ENCODE measurements at places on chromosomes 7 and 10.

GRCh38 chr7:95213809-95214492, 110.4 kb downstream of the PON1 start:
- no peak for DNase-seq

DNA sequence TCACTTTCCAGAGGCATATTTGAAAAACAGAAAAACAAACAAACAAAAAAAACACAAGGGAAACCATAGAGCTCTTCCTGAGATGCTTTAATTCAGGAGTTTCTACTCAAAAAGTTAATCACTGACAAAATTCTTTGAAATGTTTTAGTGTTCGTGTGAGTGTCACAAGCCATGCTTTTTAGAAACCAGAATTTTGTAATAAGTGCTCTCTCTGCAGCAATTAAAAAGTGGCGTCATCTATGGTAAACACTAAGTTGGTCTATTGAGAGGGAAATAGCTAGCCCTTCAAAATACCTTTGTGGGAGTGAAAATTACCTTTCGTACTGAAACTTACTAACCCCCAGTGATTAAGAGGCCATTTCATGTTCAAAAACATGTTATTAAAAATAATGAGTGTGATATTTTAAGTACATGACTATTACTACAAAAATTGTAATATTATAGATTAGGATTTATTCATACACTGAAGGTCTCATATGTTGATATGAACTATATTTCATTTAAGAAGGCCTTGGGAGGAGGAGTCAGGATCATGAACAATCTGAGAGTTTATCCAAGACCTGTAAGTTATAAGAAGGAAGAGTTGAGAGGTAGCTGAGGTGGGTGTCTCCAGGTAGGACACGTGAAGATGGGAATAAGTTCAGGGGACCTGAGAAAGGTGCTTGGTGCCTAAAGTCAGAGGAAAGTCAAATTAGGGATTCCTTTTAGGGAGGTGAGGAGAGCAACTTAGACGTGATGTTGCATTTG, 94.6 kb downstream of the PPP1R9A start:
- DNase-seq: no peak

DNA sequence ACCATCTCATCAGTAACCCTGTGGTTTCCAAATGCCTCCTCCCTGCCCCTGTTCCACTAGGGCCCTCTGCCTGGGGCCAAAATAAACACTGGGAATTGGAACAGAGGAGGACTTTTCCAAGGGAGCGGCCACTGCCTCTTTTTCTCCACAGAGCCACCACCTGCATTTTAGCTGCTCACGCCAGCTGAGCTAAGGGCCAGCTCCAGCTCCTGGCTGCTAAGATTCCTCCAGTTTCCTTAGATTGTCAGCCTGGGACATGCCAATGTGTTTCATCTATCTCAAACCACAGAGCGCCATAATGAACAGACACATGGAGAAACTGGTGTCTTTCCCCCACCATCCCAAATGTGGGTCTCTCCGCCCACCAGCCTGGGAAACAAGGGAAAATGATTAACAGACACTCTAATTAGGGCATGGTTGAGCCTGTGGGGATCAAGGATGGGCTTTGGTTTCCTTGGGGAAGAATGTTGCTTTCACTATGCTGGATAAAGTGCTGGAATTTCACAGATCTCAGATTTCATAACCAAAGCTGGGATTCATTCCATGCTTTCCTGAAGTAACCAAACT, 52.2 kb downstream of the ASB13 start:
- no peak for DNase-seq

DNA sequence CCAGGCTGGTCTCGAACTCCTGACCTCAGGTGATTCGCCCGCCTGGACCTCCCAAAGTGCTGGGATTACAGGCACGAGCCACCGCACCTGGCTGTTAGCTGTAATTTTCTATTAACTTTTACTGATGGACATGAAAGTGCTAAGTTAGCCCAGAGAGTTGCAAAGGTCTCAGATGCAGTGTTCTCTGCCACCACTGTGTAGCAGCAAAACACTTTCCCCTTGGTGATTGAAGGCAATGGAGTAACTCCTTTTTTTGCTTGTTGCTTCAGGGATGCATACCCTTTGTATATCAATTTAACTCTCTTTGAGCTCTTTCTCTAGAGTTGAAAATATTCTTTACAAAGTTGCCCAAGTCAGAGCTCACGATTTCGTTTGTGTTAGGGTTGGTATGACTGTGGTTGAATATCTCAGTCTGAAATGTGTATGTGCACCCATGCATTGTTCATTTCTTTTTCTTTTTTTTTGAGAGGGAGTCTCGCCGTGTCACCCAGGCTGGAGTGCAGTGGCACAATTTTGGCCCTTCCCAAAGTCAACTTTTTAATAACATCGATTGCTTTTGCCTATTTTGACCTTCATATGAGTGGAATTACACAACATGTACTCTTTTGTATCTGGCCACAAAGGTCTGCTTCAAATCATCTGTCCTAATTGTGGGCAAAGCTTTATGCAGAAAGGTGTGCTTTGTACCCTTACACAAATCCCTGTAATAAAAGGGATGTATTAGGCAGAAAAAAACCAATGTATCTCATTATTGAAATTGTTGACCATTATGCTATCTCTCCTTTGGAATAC, 52.6 kb downstream of the GTF2I start:
- DNase-seq: no peak

DNA sequence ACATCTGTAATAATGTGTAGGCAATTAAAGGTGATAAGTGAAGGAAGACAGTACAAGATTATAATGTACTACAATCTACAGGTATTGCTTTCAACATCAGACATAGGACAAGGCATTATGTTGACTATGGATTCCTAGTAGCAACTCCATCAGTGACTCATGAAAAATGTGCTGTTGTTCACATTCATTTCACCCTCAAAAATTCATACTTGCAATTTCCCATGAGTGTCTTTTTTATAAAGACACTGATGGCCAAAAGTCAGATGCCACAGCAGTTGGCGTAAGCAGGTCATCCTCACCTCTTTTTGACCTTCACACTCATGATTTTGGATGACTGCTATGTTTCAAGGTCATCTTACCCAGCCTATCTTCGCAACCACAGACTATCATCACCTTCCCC, 100.0 kb upstream of the AMPH start:
- DNase-seq: no peak

GRCh38 chr10:78770167-78771090, 298.3 kb upstream of the ZMIZ1 start:
- DNase-seq: no peak

DNA sequence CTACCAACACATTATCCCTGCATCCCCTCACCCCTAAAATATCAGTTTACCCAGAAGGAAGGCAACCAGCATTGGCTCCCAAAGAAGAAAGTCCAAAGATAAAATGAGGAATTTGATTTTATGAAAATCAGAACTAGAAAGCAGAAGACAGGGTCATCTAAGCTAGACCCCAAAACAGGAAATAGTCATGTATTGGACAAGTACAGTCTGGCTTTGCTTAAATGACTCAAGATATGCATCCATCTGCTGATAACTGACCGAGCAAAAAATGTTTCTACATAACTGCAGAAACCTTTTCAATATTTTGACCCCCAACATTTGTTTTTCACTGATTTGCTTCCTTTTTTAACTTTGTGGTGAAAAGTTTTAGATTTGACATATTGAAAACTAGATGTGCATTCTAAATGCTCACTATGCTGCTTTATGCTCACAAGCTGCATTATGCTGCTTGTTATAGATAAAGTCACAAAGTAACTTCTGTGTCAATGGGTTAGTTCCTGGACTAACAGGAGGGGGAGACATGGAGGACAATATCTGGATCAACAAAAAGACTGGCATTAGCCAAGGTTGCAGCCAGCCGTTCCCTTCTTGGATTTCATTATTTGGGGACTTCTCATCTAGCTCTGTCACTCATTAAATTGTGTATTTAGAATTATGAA, 227.0 kb downstream of the INHBA start:
- DNase-seq: no peak

DNA sequence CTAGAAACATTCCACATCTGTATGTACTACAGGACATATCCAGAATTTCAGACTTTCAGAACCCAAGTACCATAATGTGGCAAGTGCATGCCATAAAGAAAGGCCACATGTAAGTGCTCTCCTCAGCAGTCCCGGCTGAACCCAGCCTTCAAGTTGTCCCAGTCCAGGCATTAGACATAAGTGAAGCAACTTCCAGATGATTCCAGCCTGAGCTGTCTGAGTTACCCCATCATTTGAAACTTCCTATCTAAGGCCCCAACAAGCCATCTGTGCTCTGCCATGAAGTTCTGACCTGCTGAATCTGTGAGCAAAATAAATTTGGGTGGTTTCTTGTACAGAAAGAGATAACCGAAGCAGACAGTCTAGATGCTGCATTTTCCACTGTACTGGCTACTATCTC, 218.8 kb downstream of the IPMK start:
- DNase-seq: no peak

DNA sequence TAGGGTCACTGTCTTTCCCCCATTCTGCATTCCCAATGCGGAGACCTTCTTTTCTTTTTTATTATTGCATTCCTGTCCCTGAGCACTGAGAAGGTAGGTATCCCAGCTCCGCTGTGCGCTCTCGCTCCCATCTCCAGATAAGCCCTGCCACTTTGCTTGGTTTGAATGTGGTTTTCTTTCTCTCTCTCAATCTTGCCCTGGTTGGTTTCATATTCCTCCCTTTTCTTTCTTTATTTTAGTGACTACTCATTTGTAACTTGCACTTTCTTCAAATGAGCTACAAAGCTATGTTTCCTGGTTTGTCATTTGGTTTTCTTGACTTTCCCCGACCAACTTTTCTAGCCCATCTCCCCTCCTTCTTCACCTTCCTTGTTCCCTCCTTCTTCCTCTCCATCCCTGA, 29.0 kb upstream of the HSPB1 start:
- no peak for DNase-seq

GRCh38 chr10:96960872-96961271, 128.8 kb downstream of the LCOR start:
- DNase-seq: no peak

- DNase-seq: no peak
Measured at GRCh38 chr7:114688443-114689055, 233.3 kb upstream of the MDFIC start.

GRCh38 chr10:53076948-53077347, 304.4 kb upstream of the MBL2 start:
- no peak for DNase-seq

DNA sequence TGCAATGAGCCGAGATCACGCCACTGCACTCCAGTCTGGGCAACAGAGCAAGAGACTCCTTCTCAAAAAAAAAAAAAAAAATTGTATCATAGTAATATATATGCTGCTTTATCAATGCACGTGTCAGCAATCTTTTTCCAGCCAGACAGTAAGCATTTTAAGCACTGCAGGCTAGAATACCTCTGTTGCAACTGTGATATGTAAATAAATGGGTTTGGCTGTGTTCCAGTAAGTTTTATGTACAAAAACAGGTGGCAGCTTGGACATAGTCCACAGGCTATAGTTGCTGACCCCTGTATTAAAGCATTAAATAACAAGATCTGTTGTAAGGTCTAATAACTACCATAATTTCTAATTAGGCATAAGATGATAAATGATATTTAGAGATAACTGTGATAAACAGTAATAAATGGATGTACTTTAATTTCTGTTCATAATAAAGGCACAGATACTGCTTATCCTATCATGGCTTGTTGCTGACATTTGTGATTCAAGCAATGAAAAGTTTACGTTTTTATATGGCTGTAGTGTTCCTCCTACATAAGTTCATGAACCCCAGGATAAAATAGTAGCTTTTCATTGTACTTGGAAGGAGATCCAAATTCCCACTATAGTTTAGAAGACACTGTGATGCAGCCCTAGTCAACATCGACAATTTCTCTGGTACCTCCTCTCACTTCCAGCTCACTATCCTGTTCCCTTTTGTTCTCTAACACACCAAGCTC, 161.4 kb downstream of the ELMO1 start:
- DNase-seq: no peak

GRCh38 chr7:132336797-132337196, 239.5 kb downstream of the PLXNA4 start:
- no peak for DNase-seq

- DNase-seq: no peak
Measured at GRCh38 chr10:11341283-11341960, 270.0 kb downstream of the USP6NL start.

DNA sequence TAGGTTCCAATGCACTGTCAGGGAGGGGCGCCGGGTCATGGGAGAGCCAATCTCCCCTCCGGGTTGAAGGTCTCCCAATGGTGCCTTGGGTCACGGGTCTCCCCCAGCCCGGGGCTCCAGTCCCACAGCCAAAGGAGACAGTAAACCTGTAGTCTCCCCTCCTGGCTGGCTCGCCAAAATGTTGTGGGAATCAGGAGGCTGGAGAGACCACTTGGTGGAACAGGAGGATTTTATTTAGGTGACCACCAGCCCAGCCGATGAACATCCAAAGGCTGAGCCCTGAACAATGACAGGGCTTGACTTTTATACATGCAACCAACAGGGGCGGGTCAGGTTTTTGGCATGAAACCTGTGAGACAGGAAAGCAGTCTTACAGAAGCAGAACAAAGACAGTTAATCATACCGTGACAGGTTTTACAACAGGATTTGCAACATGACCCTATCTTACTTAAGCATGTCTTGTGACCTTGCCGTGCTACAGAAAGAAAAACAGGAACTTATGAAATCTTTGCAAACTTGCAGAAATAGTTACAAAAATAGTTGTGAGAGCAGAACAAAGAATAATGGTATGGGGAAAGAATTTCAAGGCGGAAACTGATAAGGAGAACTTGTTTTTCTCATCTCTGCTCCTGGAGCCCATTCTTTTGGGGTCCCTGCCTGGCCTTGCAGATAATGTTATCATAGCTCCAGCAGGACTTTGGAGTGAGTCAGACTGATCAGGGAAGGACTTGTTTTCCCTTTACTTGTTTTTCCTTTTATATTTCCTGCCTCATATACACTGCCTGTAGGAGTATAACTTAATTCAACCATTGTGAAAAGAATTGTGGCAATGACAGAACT, 7.1 kb downstream of the ERV3-1 start:
- DNase-seq: no peak

- DNase-seq: no peak
Measured at GRCh38 chr10:80542652-80543318, 5.1 kb downstream of the SH2D4B start.

DNA sequence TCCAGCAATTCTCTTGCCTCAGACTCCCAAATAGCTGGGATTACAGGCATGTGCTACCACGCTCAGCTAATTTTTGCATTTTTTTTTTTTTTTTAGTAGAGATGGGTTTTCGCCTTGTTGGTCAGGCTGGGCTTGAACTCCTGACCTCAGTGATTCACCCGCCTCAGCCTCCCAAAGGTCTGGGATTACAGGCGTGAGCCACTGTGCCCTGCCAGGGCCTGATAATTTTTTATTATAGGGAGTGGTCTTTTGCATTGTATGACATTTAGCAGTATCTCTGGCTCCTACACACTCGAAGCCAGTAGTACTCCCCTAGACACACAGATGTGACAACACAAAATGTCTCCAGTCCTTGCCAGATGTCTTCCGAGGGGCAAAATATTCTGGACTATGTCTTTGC, 124.0 kb downstream of the DKK1 start:
- no peak for DNase-seq

GRCh38 chr10:130363051-130363450, 226.9 kb downstream of the GLRX3 start:
- no peak for DNase-seq

- DNase-seq: no peak
Measured at GRCh38 chr7:68958571-68958970, 639.7 kb upstream of the AUTS2 start.

GRCh38 chr7:111708072-111708471, 145.8 kb upstream of the IMMP2L start:
- DNase-seq: no peak

- DNase-seq: no peak
Measured at GRCh38 chr10:49217645-49218044, 29.5 kb upstream of the TMEM273 start.
